ENCODE measurements at places on chromosomes 3 and 15.

DNA sequence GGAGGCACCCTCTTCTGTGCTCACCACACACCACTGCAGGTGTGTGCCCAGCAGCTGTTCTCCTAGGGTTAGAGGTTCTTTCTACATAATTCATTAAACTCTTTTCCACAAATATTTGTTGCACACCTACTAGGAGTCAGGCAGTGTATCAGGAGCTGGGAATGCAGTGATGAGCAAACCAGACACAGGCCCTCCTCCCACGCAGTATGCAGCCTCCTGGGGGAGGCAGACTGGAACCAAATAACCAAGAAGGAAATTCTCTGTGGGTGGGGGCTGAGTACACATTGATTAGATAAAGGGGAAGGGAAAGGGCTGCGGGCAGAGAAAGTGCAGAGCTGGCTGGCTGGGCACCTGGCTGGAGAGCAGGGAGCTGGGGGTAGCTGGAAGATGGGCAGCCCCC lies 18.5 kb upstream of the C3orf22 start:
- no peak for DNase-seq

- no peak for DNase-seq
Measured at GRCh38 chr15:67164401-67164791, 90.1 kb downstream of the AAGAB start.

DNA sequence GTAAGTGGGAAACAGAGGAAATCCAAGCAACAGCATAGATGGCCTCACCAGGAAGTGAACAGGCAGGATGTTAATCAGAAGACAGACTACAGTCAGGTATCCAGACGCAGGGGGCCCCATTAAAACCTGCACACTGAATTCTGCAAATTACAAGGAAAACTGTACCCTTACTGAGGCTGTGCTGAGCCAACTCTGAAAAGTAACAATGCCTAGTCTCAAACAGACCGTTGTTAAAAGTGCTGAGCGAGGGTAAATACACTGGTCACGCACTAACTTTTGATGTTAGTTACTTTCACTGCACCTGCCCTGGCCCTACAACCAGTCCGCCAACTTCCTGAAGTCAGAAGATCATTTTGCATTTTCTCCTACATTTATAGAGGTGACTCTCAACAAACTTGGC lies 1.0 kb downstream of the TAMM41 start:
- DNase-seq = no peak

- DNase-seq = no peak
Measured at GRCh38 chr3:97821287-97821773, 481 bp upstream of the CRYBG3 start.

- no peak for DNase-seq
Measured at GRCh38 chr3:49701388-49702077, 12.2 kb downstream of the RNF123 start.
